Panc1 (cell line): ENCODE measurements at places on chromosomes 12 and 14.

- DNase-seq: no peak
These were observed 50.1 kb upstream of the STK38L start for GRCh38 chr12:27193854-27194544.

GRCh38 chr12:109710205-109710746 is 3.3 kb upstream of the FAM222A start:
- DNase-seq: no peak

- DNase-seq: no peak
These were observed 9.8 kb downstream of the CCDC63 start for GRCh38 chr12:110856542-110856941.

- DNase-seq: no peak
These were observed 259.1 kb downstream of the SLC6A15 start for GRCh38 chr12:84653482-84653881.

DNA sequence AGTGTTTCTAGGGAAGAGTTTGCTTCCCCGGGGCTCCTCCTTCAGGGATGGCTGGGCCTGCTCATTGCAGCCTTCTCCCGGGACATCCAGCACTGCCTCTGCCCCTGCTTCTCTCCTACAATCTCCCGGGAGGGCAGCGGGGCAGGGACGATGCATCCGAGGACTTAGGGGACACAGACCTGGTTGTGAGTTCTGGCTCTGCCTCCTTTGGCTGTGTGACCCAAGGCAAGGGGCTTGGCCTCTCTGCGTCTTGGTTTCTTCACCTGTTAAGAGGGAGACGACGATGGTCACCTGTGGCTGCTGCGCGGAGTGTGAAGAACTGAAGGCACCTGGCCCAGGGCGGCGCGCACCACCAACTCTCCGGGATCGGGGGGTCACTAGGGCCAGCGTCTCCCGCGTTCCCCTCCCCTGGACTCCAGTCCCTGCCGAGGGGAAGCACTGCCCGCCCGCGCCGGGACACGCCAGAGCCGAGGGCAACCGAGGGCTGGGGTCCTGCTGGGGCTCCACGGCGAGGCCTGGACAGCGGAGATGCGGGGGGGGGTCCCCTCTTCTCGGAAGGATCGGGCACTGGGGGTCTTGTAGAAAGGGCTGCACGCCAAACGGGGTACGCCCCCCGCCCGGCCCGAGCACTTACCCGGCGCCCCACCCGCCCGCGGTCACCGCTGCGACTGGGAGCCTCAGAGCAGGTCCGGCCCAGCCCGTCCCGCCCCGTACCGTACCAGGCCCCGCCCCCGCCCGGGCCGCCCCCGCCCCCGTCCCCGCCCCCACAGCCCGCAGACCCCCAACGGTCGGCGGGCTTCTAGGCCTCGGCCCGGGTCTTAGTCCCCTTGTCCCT is at the start of gene HVCN1:
Gene HVCN1, minus strand, starts transcription at position 670 of the 835 bp plus-strand sequence. CDS start 5,870 bp downstream, outside the sequence.
- no peak for DNase-seq

DNA sequence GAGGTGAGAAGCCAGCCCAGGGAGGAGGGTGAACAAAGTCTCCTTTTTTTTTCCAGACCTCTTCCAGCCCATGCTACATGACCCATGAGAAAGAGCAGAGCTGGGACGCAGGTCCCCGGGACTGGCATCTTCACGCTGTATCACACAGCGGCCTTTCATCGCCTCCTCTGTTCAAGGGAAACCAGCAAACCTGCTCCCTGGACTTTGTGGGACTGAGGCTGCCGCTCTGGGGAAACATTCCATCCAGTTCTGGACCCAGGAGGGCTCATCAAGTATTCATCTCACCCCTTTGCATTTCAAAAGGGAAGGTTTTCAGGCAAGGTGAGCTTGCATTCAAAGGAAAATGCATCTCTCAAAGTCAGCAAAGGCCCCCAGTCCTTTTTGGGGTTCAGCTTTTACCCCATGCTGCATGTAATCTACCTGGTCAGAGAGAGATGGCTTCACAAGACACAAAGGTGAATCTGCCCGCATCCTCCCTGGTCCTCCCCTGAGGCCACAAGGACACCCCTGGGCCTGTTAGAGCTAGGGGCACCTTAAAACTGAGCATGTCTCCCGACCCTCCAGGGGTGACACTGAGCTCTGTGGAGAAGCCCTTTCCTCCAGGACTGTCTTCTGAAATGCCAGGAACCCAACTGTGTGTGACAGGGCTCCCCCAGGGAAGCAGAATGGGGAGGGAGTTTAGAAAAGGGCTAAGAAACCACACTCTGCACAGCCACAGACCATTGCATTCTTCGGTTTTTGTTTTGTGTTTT is 21.2 kb upstream of the MEG3 start:
- DNase-seq: no peak

GRCh38 chr14:65167072-65167645 is 64.8 kb upstream of the MAX start:
- DNase-seq: no peak

GRCh38 chr14:105087963-105088811 is 23.0 kb upstream of the GPR132 start:
- no peak for DNase-seq

GRCh38 chr12:112208301-112208910 is 83.0 kb downstream of the TRAFD1 start:
- DNase-seq: no peak

DNA sequence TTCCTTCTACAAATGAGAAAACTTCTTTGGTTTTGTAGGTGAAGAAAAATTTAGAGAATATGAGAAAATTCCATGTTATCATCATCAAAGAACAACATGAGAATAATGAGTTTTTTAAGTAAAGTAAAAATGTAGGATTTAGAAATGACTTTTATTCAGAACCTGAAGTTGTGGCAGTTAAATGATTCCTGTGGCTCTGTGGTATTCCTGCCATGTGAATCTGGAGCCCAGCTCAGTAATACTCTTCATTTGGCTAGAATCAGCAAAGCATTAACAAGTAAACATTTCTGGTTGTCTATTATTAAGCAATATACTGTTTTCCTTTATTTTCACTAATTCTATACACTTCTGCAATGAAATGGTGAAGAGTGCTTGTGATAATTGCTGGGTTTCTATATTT is 95.6 kb upstream of the E2F7 start:
- no peak for DNase-seq

- peak; percentile 100 for DNase-seq
These were observed 79.3 kb downstream of the SSPN start for GRCh38 chr12:26274441-26275312.

GRCh38 chr12:85996280-85996679 is 122.2 kb downstream of the NTS start:
- no peak for DNase-seq

DNA sequence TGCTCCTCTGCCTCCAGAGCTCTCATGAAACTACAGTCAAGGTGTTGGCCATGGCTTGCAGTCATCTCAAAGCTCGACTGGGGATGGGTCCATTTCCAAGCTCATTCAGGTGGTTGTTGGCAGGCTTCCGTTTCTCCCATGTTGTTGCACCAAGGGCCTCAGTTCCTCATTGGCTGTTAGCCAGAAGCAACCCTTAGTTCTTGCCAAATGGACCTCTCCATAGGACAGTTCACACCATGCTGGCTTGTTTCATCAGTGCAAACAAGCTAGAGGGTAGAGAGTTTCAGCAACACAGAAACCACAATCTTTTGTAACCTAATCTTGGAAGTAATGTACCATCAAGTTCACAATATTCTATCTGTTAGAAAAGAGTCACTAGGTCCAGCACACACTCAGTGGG is 22.7 kb upstream of the PPM1A start:
- DNase-seq: no peak

- DNase-seq: no peak
These were observed 396 bp downstream of the FERMT2 start for GRCh38 chr14:52950410-52950897.

DNA sequence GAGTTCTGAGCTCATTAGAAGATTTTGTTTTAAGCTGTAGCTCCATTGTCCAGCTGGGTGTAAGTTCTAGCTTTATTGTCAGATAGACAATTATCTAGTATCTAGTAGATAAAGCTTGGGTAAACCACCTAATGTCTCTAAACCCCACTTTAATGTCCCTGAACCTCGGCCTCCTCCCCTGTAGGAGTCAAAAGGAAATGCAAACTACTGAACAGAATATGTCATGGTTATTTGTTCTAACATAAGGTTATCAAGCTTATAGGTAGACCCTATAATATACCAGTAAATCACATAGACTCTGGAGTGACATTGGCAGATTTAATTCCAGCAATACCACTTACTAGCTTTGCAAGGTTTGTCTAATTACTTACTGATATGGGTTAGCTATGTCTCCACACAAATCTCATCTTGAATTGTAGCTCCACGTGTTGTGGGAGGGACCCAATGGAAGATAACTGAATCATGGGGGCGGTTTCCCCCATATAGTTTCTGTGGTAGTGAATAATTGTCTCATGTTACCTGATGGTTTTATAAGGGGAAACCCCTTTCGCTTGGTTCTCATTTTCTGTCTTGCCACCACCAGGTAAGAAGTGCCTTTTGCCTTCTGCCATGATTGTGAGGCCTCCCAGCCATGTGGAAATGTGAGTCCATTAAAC is 29.4 kb downstream of the BCAT1 start:
- DNase-seq: no peak

- DNase-seq: no peak
These were observed 835 bp downstream of the VEZT start for GRCh38 chr12:95218150-95219133.

- no peak for DNase-seq
These were observed 45.0 kb downstream of the GIT2 start for GRCh38 chr12:109951136-109951535.

- DNase-seq: no peak
These were observed 49.1 kb upstream of the KCNH3 start for GRCh38 chr12:49489720-49490119.

DNA sequence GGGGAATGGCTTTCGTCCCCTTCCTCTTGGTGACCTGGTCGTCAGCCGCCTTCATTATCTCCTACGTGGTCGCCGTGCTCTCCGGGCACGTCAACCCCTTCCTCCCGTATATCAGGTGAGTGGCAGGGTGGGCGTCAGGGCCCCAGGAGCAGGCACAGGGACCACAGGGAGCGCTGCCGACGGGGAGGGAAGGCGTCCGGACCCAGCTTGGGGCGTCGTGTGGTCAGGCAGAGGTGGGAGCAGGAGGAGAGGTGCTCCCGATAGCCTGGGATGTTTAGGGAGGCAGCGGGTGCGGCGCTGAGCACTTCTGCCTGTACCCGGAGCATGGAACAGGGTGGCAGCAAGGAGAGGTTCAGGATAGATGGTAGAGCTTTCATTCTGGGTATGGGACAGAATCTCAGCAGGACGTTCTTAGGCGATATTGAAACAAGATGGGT is 444 bp downstream of the DRAM1 start:
- no peak for DNase-seq

GRCh38 chr12:77514511-77514910 is 316.2 kb upstream of the NAV3 start:
- no peak for DNase-seq

DNA sequence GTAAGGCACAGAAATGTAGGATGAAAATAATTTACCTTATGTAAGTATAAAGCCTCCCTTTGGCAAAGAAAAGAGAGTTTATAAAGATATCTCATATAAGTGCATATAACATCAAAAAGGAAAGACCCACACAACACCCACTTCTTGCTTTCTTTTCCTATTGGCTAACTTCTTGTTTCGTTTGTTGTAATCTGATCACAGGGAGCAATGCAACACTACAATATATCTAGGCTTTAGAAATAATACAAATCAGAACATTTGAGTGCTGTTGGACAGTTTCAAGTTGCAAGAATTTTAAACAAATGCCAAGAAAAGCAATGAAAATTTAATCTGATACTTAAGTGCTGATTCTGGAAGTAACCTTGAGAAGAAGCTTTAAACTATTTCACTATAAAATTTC is 1.3 kb downstream of the FGD6 start:
- DNase-seq: no peak

DNA sequence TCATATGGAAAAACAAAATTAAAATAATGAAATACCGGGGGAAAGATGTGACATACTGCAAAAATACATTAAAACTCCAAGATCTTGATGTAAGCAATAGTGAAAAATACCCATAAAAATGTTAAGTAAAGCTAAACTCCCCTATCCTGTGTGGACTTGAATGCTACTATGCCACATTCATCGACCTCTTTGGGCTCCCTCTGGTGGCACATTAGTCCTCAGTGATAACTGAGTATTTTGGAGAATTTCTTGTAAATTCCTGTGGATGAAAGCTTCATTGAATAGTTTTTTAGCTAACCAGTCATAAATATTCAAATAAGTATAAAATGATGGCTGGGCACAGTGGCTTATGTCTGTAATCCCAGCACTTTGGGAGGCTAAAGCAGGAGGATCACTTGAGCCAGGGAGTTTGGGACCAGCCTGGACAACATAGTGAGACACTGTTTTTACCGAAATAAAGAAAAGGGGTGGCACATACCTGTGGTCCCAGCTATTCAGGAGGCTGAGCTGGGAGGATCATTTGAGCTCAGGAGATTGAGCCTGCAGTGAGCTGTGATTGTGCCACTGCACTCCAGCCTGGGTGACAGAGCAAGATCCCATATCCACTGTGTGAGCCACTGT is 42.4 kb upstream of the SGPP1 start:
- DNase-seq: no peak
